ENCODE measurements at places on chromosomes 7 and 10.

GRCh38 chr10:93572606-93573005 lies 6.1 kb downstream of the FFAR4 start:
- no peak for DNase-seq

DNA sequence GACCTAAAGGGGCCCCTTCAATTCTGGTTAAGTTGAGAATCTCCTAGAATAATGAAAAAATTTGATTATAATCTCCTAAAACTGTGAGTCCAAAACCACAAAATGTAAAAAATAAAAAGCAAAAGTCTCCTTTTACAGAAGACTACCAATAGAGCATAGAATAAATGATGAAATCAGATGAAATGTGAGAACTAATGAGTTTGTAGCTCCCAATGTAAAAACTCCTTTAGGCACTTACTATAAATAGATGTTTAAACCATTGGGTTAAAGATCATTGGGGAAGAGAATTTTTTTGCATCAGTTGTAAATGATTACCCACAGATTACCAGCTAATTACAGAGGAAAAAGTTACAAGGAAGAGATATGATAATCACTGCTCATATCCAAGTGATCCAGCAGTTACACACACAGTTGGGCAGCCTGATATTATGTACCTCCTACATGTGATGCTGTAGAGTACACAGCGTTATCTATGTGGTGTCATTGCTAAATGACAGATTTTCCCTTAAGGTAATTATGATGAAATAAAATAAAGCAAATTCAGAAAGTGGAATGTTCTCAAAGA lies 282.7 kb upstream of the SEMA3D start:
- no peak for DNase-seq

DNA sequence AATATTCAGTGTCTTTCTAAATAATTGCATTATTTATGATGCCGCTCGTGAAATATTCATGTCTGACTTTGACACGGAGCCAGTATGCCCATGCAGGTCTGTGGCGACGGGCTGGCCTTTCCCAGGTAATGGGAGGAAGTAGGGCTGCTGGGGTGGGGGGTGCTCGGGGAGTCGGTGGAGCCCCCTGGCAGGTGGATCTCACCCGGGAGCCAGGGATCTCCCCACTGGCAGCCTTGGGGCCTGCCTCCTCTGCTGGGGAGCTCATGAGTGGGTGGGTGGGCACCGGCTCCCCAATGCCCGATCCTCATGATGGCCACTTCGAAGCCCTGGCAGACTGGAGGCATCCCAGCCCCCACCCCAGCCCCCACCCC lies 52.8 kb downstream of the PWWP2B start:
- DNase-seq: no peak

GRCh38 chr10:3169673-3170072 lies 2.9 kb downstream of the PITRM1 start:
- no peak for DNase-seq

DNA sequence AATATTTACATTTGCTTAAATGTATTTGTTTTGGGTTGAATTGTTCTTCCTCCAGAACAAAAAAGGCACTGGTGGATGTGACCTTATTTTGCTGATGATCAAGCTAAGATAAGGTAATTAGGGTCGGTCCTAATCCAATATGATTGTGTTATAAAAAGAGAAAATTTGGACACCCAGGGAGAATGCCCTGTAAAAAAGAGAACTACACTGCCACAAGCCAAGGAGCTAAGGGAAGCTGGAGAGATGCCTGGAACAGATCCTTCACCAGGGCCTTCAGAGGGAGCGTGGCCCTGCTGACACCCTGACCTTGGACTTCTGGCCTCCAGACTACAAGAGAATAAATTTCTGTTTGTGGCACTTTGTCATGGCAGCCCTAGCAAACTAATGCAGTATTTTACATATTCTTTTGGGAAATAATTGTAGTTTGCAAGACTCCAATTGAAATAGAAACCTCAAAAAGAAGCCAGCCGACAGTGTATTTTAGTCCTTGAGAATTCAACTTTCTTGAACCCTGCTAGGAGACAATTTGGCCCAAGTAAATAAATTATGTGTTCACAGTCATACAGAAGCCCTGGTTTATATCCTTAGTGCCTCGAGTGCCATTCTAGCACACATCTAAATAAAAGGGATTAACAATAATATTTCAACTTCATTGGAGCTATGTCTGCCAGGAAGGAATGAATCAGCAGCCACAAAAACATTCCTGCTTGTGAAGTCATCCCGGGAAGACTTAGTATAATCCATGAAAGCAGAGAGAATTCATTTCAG lies 164.6 kb downstream of the PKD1L1 start:
- no peak for DNase-seq

DNA sequence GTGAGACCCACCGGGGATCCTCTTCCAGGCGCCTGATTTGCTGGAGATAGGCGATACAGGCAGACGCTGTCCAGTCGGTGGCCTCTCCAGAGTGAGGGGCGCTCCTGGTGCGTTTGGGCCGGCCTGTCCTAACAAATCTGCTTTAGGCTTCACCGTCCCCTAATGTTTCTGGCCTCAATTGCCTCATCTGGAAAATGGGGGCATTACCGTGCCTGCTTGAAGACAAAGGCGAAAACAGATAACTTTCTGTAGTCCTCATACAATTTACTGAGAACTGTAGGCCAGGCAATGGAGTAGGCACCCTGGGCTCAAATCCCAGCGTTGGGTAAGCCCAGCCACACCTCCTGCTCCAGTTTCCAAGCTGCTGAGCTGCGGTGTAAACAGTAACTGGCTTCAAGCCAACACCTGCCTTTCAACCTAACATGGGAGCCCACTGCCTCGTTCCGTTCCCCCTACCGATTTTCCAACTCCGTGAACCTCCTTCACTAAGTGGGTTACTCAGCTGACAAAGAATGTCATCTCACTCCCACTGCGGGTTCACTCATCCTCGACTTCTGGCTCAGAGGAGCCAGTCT lies 589 bp upstream of the ZFAND4 start:
- DNase-seq: no peak

DNA sequence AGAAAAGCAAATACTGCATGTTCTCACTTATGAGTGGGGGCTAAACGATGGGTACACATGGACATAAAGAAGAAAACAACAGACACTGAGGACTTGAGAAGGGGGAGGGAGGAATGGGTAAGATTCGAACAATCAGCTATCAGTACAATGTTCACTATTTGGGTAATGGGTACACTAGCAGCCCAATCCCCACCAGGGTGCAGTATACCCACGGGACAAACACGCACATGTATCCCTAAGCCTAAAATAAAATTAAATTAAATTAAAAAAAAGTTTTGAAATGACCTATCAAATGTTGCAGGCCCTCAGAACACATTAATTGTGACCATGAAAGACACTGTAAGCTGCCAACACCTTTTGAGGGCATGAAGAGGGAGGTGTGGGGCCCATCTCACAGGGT lies 316.0 kb downstream of the WDR37 start:
- peak; percentile 14 for DNase-seq

GRCh38 chr10:11532306-11532705 lies 79.1 kb downstream of the USP6NL start:
- no peak for DNase-seq

DNA sequence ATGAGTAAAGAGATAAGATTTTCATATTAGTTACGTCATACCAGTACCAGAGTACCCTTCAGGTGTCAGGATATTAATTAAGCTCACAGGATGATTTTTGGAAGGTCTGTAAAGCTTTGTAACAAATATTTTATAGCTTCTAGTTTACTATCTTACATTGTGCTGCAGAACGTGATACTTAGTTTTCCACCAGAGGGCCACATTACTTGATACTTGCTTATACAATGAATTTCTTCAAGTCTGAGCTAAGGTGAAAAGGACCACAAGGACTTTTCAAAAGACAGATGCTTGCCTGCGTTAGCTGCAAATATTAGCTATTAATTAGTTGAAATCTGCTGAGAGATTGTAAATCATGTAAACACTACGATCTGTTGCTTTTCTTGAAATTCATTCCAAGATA lies 12.2 kb downstream of the FOXP2 start:
- no peak for DNase-seq

DNA sequence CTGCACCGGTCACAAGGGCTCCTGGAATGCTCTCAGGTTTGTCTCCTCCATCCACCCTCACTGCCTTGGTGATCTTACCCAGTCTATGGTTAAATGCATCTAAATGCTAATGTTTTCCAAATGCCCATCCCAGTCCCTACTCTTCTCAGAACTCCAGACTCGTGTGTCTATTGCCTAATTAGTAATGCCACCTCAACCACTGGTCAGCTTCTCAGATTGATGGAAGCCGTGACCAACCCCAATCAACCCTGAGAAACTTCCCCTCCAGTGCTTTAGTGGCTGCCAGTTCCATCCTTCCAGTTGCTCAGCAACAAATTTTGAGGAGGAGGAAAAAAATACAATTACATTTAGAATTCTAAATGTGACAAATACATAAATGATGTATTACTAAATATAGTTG lies 18.6 kb downstream of the NUDCD3 start:
- DNase-seq: no peak

- DNase-seq: no peak
These were observed 184.7 kb downstream of the DGKB start for GRCh38 chr7:14717816-14718215.

- DNase-seq: no peak
These were observed 103.7 kb upstream of the CTBP2 start for GRCh38 chr10:125264091-125264490.

- DNase-seq: no peak
These were observed 41.8 kb upstream of the COL1A2 start for GRCh38 chr7:94352887-94353286.

- no peak for DNase-seq
These were observed 22.1 kb downstream of the CAV1 start for GRCh38 chr7:116546916-116547315.

- DNase-seq: no peak
These were observed 501.5 kb upstream of the GALNT17 start for GRCh38 chr7:70630440-70630817.

GRCh38 chr10:98060079-98060478 lies 29.7 kb upstream of the CRTAC1 start:
- DNase-seq: no peak

DNA sequence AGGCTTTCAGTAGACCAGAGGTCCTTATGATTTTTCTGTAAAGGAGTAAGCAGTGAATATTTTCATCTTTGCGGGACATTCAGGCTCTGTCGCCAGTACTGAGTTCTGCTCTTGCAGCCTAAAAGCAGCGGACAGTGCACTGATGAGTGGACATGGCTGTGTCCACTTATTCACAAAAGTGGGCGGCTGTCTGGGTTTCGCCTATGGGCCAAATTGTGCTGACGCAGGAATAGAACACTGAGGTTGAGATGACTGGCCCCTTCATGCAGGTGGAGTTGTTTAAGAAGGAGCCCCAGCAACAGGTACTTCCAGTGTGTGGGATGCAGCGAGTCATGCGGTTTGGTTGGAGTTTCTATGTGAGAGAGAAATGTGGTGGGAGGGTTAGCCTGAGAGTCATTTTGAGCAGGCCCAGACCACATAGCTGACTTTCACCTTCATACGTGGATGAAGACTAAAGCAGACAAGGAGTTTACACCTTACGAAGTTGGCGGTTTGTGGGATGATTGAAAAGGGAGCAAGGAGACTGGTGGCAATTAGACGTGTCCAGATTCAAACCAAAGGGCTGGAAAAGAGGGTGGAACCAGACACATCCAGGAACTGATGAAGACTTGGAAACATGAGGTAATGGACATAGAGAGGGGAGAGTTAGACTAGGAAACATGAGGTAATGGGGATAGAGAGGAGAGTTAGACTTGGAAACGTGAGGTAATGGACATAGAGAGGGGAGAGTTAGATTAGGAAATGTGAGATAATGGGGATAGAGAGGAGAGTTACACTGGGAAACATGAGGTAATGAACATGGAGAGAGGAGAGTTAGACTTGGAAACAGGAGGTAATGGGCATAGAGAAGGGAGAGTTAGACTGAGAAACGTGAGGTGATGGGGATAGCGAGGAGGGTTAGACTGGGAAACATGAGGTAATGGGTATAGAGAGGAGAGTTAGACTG lies 38.2 kb downstream of the WDR37 start:
- no peak for DNase-seq

DNA sequence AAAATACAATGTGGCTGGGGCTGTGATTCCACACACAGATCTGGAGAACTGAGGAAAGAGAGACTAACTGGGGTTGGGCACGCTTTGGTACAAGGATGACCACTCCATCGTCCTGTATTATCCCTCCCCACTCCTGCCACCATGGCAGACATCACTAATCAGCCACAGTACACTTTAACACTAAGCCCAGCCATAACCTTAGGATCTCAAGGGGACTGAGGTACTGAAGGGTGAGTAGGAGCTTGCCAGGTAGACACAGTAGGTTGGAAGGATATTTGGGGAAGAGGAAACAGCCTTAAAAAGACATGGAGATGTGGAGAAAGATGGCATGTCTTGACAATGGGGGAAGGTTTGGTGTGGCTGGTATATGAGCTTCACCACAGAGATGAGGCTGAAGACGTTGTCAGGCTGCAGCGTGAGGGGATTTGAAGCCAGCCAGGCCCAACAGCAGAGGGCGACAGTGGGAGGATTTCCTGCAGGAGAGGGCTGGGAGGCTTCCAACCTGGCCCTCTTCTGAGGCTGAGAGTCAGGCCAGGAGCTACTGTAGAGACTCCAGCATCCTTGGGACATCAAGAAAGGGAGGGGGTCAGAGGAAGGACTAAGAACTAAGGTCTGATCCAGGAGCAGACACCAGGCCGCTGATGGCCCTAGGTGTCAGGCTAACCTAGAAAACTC lies 58.6 kb upstream of the COL13A1 start:
- peak; percentile 74 for DNase-seq

DNA sequence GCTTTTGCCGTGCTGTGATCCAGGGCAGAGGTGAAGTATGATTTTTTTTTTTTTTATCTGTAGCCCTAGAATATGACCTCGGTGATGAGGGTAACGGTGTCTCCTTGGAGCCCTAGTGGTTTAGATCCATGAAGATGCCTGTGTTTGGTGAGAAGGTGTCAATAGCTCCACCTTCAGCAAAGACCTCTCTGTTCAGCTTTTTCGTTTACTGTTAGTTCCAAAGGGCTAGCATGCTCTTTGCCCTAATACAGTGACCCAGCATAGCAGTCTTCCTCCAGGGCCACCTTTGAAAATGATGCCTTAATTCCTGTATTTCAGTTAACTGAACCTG lies 746 bp upstream of the MRPS16 start:
- DNase-seq: no peak

DNA sequence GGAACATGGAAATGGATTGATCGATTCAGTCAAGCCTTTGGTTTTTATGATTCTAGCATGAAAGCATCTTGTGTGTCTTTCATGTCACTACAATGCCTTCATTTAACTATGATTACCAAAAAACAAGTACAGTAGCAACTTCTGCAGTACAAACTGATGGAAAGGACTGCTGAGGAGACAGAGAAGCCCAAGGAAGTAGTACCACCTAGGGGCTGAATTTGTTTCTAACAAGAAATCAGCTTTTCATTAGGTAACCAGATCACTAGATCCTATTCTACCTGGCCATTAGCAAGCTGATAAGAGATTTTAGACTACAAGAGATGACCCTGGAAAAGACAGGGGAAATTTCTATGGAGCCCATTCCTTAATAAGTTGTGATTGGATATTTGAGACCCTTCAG lies 3.2 kb upstream of the IFIT1 start:
- no peak for DNase-seq

GRCh38 chr7:147199868-147200267 lies 1083.3 kb downstream of the CNTNAP2 start:
- DNase-seq: no peak
